ENCODE measurements at places on chromosomes 3 and 15.
A peak's percentile ranks its signal among the peaks of the same experiment; 100 is the strongest.

DNA sequence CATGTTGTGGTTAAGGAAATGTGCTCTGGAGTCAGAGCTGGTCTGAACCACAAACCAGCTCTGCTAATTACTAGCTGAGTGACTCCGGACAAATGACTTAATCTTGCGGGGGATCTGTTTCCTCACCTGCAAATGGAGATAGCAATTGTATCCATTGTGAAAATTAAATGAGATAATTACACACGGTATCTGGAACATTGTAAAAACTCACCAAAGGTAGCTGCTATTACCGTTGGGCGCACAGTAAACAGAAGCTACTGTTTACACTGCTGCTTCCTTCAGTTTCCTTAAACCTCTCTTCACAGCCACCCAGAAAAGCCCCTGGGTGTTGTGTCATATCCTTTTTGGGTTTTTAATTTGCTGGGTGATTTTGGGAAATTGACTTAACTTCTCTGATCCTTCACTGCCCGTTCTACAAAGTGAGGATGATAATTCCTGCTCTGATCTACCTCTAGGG is 107.8 kb downstream of the MEGF11 start:
- peak; percentile 96 for DNase-seq

DNA sequence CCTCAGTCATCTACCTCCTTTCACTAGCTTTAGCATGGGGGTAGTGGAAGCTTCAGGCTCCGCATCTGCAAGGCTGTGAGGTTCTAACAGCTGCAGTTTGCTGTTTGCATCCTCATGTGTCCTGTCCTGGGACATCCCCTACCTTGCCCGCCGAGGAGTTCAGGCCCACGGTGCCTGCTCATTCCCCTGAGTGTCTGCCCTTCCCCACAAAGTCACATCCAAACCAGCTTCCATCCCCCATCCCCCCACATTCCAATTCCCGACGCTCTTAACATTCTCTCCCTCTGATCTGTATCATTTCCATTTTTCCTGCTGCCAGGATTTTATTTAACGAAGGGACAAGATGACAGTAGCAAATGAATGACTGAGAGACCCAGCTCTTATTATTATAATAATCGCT is 43.8 kb downstream of the HRH1 start:
- DNase-seq = no peak

- no peak for DNase-seq
These were observed 73.7 kb downstream of the CCNL1 start for GRCh38 chr3:157086060-157086750.

DNA sequence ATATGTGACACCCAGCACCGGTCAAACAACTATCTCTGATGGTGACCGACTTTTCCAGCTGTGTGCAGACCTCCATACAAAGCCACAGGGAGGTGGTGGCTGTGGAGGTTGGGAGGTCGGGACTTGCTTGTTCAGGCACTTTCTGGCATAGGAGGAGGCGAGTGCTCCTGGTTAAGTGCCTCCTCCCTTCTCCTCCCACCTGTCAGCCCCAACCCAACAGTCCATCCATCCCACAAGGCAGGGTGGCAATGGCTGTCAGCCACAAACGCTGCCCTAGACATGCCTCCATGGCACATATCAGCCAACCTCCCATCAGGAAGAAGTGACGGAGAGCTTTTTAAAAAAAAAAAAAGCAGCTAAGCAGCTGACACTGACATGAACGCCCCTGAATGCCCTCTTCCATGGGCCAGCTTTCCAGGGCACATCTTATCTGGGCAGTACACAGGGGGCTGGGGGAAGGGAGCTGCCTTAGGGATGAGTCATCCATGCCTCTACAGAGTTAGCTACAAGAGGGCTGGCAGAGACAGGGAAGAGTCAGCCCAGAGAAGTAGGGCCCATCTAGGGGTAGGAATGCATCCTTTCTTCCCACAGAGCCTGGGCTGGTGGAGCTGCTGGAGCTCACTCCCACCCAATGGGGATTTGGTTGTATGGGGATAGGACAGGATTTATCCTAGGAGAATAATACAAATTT is 41.2 kb downstream of the CCDC12 start:
- DNase-seq = no peak

DNA sequence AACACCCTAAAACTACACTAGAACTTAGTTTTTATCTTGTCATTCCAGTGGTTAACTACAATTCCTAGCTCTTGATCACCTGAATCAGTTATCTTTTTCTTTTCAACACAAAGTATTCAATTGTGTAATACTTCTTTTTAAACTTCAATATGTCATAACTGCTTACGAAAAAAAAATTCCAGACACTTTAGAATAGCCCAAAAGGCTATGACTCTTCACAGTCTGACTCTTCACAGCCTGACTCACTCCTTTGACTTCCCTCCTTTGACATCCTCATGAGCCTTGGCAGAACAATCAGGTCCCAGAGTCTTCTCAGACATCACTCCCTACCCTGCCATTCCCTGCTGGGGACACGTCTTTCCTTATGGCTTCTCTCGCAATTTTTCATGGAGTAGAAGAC is 727.1 kb downstream of the ROBO1 start:
- no peak for DNase-seq

DNA sequence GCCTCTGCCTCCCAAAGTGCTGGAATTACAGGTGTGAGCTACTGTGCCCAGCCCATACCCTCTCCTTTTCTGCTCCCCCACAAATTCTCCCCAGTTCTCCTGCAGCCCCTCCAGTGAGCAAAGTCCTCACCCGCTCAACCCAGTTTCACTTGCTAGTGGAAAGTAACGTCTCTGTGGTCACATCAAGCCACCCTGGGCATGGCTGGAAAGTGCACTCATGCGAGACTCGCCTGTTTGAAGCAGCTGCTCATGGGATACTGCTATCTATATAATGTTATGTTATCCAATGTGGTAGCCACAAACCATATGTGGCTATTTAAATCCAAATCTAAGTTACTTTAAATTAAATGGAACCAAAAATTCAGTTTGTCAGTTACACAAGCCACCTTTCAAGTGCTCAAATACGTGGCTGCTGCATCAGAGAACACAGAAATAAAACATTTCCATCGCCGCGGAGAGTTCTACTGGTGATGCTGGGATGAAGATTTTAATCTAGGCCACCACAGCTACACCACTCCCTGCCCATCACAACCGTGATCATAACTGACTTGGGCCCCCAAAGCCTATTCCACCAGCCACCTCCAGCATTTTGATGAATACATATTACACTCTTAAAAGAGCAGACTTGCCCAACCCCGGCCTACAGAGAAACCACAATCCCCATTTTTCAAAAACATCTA is 119.4 kb downstream of the LIPC start:
- DNase-seq = no peak

DNA sequence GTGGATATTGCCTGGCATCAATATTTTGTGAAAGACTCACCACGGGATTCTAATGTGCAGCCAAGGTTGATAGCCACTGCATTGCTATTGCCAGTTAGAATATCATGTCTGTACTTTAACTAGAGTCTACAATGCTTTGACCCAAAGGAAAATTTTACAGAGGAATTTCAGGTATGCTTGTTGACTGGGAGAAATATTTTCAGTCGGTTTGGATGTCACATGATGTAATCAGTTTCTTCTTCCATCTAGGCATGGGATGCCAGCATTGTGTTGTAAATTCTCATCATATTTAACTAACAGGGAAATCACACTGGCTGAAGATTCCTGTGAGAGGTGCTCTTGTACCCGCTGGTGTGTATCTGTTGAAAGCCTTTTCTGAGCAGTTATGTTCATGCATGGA is 508.9 kb upstream of the ADAMTS9 start:
- DNase-seq = no peak

DNA sequence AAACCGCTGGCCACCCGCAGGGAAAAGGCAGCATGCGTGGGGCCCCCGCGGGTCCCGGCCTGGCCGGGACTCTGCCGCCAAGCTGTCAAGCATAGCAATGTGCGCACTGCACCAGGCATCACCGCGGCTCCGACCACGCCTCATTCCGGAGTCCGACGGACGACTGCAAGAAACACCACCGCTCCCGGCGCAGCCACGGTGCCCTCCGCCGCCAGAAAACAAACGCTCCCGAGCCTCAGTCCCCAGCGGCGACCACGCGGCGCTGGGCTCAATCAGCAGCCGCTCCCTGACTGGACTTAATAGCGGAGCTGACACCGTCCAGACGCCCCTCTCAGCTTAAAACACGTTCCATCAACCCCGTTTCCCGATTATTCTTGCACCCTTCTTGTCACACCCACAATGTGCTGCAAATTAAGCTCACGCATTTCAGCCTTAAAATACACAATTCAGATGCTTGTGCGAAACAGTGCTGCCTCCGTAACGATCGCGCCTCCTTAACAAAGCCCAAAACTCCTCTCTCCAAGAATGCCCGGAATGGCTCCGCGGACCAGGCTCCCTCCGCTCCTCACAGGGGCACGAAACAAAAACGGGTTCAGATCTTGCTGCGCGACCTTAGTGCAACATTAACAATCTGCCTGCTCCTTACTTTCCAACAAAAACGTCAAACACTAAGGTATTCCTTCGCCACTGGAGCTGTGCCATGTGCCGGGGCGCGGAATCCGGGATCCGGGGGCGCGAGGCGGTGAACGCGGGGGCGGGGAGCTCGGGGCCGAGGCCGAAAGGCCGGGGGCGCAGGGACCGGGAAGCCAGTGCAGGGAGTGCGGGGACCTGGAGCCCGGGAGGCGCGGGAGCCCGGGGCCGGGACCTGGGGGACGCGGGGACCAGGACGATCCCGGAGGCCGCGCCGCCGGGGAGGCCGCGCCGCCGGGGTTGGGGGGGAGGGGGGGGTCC is 655 bp downstream of the CYFIP1 start:
- no peak for DNase-seq

DNA sequence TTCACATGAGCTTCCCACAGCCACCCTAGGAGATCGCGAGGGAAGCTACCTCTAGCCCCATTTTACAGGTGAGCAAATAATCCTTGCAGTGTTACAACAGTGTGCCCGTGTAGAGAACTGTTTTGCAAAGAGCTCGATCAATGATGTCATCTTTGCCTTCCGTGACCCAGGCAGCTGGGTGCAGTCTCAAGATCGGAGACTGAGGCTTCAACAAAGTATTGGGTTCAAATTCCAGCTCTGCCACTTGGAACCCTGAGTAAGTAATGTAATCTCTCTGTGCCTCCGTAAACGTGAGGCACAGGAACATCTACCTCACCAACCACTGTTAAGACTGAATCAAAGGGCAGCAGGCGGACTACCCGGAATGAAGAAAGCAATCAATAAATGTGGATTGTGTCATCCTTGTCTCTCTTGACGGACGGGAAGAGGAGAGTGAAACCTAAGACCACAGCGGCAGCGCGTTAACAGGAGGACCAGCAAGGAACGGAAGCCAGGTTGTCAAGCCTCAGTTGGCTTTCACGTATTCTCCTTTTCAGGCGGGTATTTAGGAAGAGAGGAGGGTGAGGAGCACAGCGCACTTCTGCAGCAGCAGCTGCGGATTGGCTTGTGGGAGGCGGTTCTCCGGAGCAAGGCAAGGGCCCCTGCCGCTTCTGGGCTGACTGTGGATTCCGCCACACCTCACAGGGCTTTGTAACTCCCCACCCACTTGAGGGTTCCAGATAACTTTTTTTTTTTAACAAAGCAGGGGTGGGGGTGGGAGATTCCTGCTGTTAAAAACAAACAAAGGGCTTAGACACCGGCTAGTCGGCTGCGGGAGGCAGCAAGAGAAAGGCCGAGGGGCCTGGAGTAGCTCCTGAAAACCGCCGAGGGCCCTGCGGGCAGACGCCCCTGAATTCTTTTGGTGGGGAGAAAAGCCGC is 1.5 kb upstream of the SMAD3 start:
- no peak for DNase-seq

DNA sequence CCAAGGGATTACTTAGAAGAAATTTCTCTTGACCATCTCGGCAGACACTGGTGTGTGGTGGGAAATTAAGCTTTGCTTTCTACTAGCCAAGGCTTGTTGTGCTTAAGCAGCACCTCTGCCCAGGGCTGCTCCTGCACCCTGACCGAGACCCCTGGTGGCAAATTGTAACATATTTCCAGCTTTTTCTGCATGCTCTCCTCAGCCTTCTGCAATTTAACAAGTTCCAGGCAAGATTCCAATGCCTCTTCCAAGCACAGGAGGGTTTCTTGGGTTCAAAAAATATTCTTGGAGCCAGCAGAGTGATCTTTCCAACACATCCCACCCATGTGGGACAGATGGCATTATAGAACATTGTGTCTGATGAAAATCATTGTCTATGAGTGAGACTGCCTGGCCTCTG is 210.5 kb downstream of the CLSTN2 start:
- DNase-seq = no peak

DNA sequence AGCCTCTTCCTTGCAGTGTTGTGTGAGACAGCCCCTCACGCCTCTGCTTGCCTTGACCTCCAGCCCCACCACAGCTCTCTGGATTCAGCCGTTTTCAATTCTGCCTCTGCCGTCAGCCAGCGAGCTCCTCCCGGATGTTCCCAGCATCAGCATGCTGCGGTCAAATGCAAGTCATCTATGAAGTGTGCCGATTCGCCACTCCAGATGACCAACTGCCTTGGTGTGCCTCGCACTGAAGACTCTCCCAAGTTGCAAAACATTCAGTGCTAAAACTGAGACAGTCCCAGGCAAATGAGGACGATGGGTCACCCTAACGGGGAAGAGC is 30.6 kb upstream of the RASA2 start:
- no peak for DNase-seq

- no peak for DNase-seq
These were observed 110.4 kb downstream of the CBLB start for GRCh38 chr3:105758451-105758850.

- no peak for DNase-seq
These were observed 127.9 kb downstream of the C3orf70 start for GRCh38 chr3:185024966-185025365.

GRCh38 chr3:175329373-175329772 is 470.2 kb downstream of the NAALADL2 start:
- DNase-seq = no peak

GRCh38 chr15:34339946-34340345 is 2.4 kb upstream of the SLC12A6 start:
- DNase-seq = no peak

- no peak for DNase-seq
These were observed 81.5 kb upstream of the KCNMB2 start for GRCh38 chr3:178454726-178455125.

- no peak for DNase-seq
These were observed 51.5 kb upstream of the UBP1 start for GRCh38 chr3:33491721-33492120.

DNA sequence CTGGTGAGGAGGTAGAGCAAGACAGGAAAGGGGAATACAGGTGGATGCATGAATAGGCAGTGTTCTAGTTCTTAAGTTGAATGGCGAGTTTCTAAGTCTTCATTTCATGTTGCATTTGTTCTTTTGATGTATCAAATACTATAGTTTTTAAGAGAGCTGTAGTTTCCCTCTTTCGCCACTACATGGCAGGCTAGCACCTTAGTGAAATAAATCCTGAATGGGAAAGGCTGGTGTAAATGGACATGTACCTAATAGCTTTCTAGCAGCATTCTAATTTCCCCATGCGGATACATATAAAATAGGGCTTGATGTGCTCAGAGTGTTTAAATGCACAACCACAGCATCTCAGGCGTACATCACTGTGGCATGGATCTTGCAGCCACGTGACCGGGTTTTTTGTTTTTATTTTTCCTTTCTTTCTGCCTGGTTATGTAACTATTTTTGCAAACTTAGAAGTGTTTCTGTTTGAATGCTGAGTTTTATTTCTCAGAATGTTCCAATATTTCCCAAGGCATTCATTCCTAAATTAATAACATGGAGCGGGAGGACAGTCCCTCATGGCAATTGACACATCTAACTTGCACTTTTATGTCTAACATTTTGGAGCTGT is 23.5 kb upstream of the CLN6 start:
- DNase-seq = peak; percentile 45

GRCh38 chr15:80828796-80829195 is 49.6 kb downstream of the CEMIP start:
- DNase-seq = no peak

GRCh38 chr3:47664519-47664918 is 85.9 kb upstream of the CSPG5 start:
- no peak for DNase-seq
